ENCODE measurements at places on chromosomes 1 and 21. TPM values are rescaled to one million over a fixed set of nuclear protein-coding genes. Genes with fewer than 3 reads are reported as not detected.
A peak's percentile ranks its signal among the peaks of the same experiment; 100 is the strongest.

Gene TSPEAR
- not detected for total RNA-seq

Gene ASPM
- 20.3 TPM for total RNA-seq

Gene ZBTB8A
- total RNA-seq = 6.8 TPM

Gene BEND5
- total RNA-seq = not detected

Gene RPTN
- not detected for total RNA-seq

Gene KCNT2
- total RNA-seq = 1.1 TPM

Gene PKN2
- total RNA-seq = 34.0 TPM

Gene FAM151A
- total RNA-seq = not detected

Gene FLVCR1
- total RNA-seq = 5.3 TPM

Gene MCOLN3
- total RNA-seq = not detected

DNA sequence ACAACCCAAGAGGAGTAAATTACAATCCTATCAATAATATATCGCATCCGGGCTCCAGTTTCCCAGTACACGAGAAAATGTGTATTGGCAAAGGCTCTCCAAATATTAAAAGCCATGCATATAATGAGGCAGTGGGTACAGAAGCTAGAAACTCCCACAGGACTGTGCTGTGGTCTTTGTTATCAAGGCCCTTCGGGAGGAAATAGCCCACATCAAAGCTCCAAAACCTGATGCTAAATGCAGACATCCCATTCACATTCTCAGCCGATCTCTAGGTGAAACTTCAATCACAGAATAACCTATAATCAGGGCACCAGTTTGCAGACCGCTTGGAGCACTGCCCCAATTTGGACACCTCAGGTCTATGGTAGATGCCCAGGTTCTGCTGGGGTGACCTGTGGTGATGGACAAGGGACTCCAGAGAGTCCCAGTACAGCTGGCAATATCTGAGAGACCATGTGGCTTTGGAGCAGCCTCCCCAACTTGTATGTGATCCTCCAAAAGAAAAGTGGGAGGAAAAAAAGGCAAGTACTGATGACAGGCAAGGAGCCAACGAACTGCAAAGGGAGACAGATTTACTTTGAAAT lies 148.8 kb upstream of the CAMK1G start:
- H3K4me1 ChIP-seq = peaks cover 37% of the 10 kb centered on the region
- H3K27me3 ChIP-seq = no peaks in the 10 kb centered on the region
- H3K36me3 ChIP-seq = no peaks in the 10 kb centered on the region

GRCh38 chr1:48236716-48237470 lies 14.4 kb downstream of the SLC5A9 start:
- H3K36me3 ChIP-seq = peaks cover 3% of the 10 kb centered on the region
- no peak for DNase-seq
- H3K4me1 ChIP-seq = no peaks in the 10 kb centered on the region

- no peak overlapping the region for H3K4me3 ChIP-seq
- no peak overlapping the region for H3K27ac ChIP-seq
- no peak for DNase-seq
Measured at GRCh38 chr1:147379889-147380288, 137.4 kb downstream of the CHD1L start.

- peak overlapping the region; percentile 57 for H3K27ac ChIP-seq
- H3K4me3 ChIP-seq = peak overlapping the region; percentile 93
- H3K4me1 ChIP-seq = peaks cover 43% of the 10 kb centered on the region
- no peaks in the 10 kb centered on the region for H3K36me3 ChIP-seq
Measured at GRCh38 chr1:64471218-64472039, 1.5 kb downstream of the CACHD1 start.

DNA sequence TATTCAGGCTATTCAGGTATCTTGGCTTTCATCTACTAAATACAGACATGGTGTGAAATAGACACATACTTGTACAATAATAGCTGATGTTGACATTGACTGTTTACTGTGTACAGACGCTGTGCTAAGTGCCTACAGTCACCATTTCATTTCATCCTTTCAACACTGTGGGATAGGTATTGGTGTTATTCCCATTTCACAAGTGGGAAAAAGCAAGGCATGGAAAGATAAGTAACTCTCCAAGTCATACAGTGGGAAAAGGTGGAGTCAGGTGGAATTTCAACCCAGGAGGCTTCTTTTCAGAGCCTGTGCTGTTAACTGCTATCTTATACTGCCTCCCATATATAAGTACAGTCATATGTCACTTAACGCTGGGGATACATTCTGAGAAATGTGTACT lies 49.6 kb upstream of the ATP1A1 start:
- H3K27ac ChIP-seq = no peak overlapping the region
- DNase-seq = no peak
- no peaks in the 10 kb centered on the region for H3K36me3 ChIP-seq
- no peaks in the 10 kb centered on the region for H3K4me1 ChIP-seq
- H3K27me3 ChIP-seq = peaks cover 10% of the 10 kb centered on the region

DNA sequence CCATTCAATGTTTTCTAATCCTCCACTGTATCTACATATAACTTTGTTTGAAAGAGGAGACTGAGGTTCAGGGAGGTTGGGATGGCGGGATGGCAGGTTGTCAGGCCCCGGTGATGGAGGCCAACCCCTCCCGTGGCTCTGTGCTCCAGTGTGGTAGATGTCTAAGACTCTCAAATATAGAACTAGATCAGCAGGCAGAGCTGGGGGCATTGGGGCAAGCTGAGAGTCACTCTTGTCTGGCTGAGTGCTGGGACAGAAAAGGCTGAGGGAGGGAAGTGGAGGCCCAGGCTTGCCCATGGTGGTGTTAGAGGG lies 1.7 kb downstream of the IL6R start:
- peaks cover 28% of the 10 kb centered on the region for H3K4me1 ChIP-seq
- H3K4me3 ChIP-seq = peak overlapping the region; percentile 88
- H3K27ac ChIP-seq = peak overlapping the region; percentile 91

GRCh38 chr1:87765057-87765680 lies 436.5 kb downstream of the LMO4 start:
- H3K27me3 ChIP-seq = no peaks in the 10 kb centered on the region
- H3K36me3 ChIP-seq = no peaks in the 10 kb centered on the region
- DNase-seq = no peak
- peak overlapping the region; percentile 68 for H3K27ac ChIP-seq

DNA sequence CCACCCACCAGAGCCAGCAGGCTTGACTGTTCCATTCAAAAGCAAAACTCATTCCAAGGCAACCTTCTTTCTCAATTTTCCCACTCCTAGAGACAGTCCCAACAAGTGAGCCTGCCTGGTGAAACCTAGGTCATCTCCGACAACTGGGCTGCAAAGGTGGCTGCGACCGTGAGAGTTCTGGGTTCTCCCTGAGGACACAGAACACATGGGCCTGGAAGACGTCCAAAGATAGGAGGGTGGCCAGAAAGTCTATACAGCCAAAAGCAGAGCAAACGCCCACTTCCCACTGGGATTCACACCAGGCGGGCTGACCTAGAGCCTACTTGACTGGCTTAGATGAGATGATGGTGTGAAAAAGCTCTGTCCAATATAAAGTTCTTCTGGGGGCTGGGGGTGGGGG lies 90.2 kb upstream of the GRIK3 start:
- H3K4me1 ChIP-seq = no peaks in the 10 kb centered on the region
- no peaks in the 10 kb centered on the region for H3K27me3 ChIP-seq
- H3K4me3 ChIP-seq = no peak overlapping the region
- 0 out of 2 replicates have a peak, but pooled peaks cover 5% of the 10 kb centered on the region for H3K36me3 ChIP-seq

- H3K27ac ChIP-seq = peak within 1 kb of the TSS; percentile 56
- peaks cover 2% of the 10 kb centered on the region for H3K27me3 ChIP-seq
Measured at GRCh38 chr1:156082309-156083091, at the start of gene MEX3A. TSS of gene MEX3A (minus strand) at chr1:156082465. CDS start at chr1:156081998, 467 bp downstream.

DNA sequence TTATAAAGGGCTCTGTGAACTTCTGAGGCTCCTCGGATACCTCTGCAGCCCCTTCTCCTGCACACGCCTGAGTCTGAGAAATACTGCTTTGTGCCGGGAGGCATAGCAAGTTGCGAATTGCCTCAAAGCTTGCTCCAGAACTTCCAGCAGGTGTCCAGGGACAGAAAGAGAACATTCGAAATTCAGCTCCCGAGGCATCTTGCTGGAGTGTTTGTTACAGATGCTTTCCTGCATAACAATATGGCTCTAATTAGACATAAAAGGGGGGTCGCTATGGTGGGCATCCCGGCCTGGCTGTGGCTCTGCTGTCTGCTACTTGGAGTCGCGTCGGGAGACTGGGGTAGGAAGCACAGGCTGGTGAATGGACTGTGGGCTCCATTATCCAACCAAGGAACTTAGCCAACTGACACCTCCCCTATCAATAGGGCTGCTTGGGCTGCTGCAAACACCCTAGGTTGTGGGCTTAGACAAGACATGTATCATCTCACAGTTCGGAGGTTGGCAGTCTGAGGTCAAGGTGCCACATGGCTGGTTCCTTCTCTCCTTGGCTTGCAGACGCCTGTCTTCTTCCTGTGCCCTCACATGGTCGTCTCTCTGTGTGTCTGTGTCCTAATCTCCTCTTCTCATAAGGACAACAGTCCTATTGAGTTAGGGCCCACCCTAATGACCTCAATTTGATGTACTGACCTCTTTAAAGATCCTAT lies 607.0 kb downstream of the NPHP4 start:
- H3K4me3 ChIP-seq = no peak overlapping the region
- H3K27me3 ChIP-seq = peaks cover 2% of the 10 kb centered on the region
- H3K27ac ChIP-seq = no peak overlapping the region
- DNase-seq = no peak

GRCh38 chr1:35668506-35668905 lies 27.2 kb upstream of the PSMB2 start:
- peaks cover 38% of the 10 kb centered on the region for H3K27me3 ChIP-seq
- no peak overlapping the region for H3K4me3 ChIP-seq
- H3K36me3 ChIP-seq = no peaks in the 10 kb centered on the region
- no peak for DNase-seq

DNA sequence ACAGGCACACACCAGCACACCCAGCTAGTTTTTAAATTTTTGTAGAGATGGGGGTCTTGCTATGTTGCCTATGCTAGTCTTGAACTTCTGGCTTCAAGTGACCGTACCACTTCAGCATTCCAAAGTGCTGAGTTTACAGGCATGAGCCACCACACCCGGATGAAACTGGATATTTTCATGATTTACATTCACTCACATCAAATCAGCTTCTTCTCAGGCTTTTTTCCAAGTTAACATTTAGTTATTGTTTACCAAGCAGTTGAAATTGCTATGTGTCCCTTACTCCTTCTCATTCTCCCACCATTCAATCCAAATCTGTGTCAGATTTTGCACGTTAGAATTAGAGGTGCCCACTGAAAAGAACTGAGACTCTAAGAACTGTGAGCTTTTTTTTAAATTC lies 18.4 kb downstream of the RIT1 start:
- peaks cover 14% of the 10 kb centered on the region for H3K36me3 ChIP-seq
- peak overlapping the region; percentile 86 for H3K27ac ChIP-seq
- peak overlapping the region; percentile 75 for H3K4me3 ChIP-seq
- DNase-seq = peak; percentile 83
- peaks cover 2% of the 10 kb centered on the region for H3K27me3 ChIP-seq

- peaks cover 8% of the 10 kb centered on the region for H3K4me1 ChIP-seq
- no peaks in the 10 kb centered on the region for H3K36me3 ChIP-seq
Measured at GRCh38 chr1:205492201-205492667, 12.2 kb upstream of the CDK18 start.

DNA sequence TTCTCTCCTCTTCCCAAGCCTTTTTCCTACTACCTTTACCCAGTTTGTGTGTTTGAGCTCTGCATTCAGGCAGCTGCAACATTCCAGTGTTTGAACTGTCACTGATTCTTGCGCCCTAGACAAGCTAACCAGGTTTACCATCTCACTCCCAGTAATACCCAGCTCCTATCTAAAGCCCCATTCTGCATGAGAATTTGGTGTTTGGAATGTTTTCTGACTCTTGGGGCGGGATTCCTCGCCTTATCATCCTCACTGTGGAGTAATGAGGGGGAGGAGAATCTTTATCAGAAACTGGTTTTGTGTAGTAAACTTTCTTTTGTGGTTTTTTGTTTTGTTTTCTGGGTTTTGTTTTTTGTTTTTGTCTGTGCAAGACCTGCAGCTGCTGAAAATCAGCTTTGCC lies 36.5 kb downstream of the NCF2 start:
- peaks cover 1% of the 10 kb centered on the region for H3K27me3 ChIP-seq
- no peak overlapping the region for H3K4me3 ChIP-seq
- DNase-seq = no peak
- peaks cover 8% of the 10 kb centered on the region for H3K4me1 ChIP-seq

- H3K4me1 ChIP-seq = no peaks in the 10 kb centered on the region
- H3K4me3 ChIP-seq = no peak overlapping the region
Measured at GRCh38 chr1:36966242-36966641, 68.1 kb downstream of the GRIK3 start.

DNA sequence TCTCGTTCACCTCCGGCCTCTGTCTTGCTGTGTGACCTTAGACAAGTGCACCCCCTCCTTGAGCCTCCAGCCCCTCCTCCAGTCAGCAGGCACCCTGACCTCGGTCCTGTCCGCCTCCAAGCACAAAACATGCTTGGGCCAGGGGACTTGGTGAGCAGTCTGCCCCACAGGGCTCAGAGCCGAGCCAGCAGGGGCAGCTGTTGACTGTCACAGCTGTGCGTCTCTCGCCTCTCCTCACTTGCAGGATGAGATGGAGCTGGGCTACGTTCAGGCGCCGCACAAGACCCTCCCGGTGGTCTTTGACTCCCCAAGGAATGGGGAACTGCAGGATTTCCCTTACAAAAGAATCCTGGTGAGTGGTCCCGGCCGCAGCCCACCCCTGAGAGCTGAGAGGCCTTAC lies 24.2 kb downstream of the PADI3 start:
- H3K4me3 ChIP-seq = no peak overlapping the region
- no peak overlapping the region for H3K27ac ChIP-seq
- H3K27me3 ChIP-seq = peaks cover 2% of the 10 kb centered on the region
- H3K4me1 ChIP-seq = no peaks in the 10 kb centered on the region

DNA sequence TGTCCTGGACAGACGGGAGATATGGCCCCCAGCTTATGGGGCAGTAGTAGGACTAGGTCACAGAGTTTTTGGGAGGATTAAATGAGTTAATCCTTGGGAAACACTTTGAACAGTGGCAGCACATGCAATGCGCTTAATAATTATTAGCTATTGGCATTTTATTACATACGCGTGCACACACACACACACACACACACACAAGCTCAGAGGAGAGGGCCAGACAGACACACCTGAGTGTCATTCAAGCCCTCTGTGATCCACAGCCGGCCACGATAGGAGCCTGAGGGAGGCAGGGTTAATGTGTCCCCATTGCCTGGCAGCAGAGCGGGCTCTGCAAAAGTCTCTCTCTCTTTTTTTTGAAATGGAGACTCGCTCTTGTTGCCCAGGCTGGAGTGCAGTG lies 37.9 kb downstream of the EPHA2 start:
- peaks cover 43% of the 10 kb centered on the region for H3K4me1 ChIP-seq
- no peak overlapping the region for H3K4me3 ChIP-seq
- no peak for DNase-seq

GRCh38 chr1:78424720-78425119 lies 66.1 kb upstream of the PTGFR start:
- peaks cover 5% of the 10 kb centered on the region for H3K27me3 ChIP-seq
- no peak overlapping the region for H3K27ac ChIP-seq
- DNase-seq = no peak

- H3K27me3 ChIP-seq = no peaks in the 10 kb centered on the region
- DNase-seq = no peak
- peaks cover under 1% of the 10 kb centered on the region for H3K4me1 ChIP-seq
- peaks cover 9% of the 10 kb centered on the region for H3K36me3 ChIP-seq
- no peak overlapping the region for H3K4me3 ChIP-seq
Measured at GRCh38 chr1:224481601-224482000, 47.0 kb upstream of the WDR26 start.

DNA sequence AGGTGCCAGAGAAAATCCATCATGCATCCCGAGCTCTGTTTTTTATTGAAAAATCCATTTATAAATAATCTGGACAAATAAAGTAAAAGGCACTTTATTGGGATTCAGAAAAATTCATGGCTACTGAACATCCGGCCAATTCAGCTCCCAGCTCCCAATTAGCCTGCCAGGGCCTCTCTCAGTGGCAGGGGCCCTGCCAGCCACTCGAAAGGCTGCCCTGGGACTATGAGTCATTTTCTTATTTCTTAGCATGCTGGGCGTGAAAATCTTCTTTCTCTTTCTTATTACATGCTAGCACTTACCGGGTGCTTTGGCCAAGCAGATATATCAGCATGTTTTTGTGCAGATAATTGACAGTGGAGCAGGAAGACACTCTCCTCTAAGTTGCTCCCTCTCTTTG lies 283.3 kb downstream of the CAMTA1 start:
- H3K27ac ChIP-seq = no peak overlapping the region
- no peak overlapping the region for H3K4me3 ChIP-seq
- no peaks in the 10 kb centered on the region for H3K4me1 ChIP-seq
